Bronchial epithelial cell (primary cell): ENCODE measurements at places on chromosomes 3 and 15. TPM values are rescaled to one million over a fixed set of nuclear protein-coding genes. Genes with fewer than 3 reads are reported as not detected.

VGLL3 gene
- total RNA-seq, result 0.64 and 1.1 TPM in 2 replicates

GRCh38 chr3:65635657-65636056 lies 403.1 kb downstream of the MAGI1 start:
- no peak for DNase-seq

GRCh38 chr15:78943692-78944091 lies 1.2 kb downstream of the CTSH start:
- DNase-seq, result no peak

GRCh38 chr3:50245251-50245745 lies 9.3 kb downstream of the GNAI2 start:
- no peak for DNase-seq

- no peak for DNase-seq
Observed at GRCh38 chr3:76724706-76725105, 315.2 kb upstream of the ROBO2 start.

GRCh38 chr3:115042351-115042750 lies 104.7 kb downstream of the ZBTB20 start:
- no peak for DNase-seq

DNA sequence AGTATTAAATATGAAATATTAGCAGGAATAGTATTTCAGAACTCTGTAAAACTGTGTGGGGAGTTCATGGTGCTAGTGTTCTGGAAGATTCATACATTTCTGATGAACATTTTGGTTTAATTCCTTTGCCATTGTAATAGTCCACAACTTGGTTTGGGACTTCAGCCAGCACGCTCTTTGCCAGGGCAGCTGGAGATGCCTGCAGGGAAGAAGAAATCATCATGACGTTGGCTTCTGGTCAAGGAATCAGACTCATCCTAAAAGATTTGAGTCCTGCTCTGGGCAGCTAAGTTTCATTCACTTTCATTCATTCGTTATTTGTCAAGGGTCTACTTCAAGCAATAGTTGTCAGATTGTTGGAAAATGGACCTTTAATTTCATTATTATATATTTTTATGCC lies 32.4 kb upstream of the MRPL3 start:
- DNase-seq, result peak; percentile 13

GRCh38 chr15:51369451-51369761 lies 28.0 kb downstream of the GLDN start:
- no peak for DNase-seq

SPTBN5 gene
- total RNA-seq, result 0.51 and 0.53 TPM in 2 replicates

- no peak for DNase-seq
Observed at GRCh38 chr3:171453180-171453886, 6.9 kb downstream of the TNIK start.

DNA sequence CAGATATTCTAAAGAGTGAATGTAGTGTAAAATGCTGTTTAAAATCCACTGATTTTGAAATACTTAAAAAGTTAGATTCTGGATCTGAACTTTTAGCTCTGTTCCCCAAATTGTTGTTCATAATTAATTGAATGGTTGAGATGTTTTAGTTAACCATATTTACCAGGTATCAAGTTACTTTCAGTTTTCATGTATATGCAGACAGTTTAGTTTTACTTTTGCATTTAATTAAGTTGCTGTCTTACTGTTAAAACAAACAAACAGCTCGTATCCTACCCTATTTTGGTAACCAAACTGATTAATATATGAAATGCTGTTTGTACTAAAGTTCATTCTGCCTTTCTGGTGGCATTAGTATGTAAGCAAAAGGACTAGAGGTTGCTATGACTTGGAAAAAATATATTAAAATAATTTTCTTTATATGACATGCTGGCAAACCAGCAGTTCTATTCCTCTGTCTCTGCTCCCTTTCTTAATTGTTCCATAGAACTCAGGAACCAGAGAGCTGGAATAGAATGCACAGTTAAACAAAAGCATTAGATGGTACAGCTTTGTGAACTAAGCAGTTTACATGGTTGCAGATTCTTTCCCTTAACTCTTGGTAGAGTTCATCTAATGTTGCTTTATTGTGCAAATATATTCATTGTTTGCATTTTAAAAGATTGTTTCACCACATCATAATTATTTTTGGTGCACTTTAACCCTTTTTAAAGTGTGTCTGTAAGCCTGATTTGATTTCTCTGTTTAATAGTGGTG lies 39.5 kb upstream of the SCAANT1 start:
- DNase-seq, result no peak

DNA sequence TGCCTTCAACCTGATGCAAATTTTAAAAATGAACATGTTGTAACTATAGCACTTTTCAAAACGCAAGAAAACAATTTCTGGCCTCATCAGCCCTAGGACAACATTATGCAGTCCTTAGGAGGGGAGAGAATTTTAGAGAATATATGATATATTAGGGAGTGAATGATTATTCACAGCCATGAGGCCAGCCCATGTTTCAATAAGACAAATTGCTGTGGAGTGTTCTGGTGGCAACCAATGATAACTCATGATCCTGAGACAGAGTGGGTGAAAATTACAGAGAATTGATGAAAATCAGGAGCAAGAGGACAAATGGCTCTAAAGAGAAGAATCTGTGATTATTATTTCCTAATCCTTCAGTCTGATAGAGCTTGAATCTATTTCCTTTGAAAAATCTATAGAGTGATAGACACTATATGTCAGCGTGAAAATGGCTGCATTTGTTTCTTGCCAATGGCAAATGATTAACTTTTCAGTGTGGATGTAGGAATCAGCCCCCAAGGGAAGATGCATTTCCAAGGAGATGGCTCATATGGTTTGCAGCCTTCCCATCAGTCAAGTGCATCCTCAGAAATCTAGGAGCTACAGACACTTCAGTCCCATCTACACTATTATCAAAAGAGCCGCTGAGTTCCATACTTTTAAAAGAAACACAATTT lies 761.0 kb upstream of the ARRDC4 start:
- DNase-seq, result no peak

DNA sequence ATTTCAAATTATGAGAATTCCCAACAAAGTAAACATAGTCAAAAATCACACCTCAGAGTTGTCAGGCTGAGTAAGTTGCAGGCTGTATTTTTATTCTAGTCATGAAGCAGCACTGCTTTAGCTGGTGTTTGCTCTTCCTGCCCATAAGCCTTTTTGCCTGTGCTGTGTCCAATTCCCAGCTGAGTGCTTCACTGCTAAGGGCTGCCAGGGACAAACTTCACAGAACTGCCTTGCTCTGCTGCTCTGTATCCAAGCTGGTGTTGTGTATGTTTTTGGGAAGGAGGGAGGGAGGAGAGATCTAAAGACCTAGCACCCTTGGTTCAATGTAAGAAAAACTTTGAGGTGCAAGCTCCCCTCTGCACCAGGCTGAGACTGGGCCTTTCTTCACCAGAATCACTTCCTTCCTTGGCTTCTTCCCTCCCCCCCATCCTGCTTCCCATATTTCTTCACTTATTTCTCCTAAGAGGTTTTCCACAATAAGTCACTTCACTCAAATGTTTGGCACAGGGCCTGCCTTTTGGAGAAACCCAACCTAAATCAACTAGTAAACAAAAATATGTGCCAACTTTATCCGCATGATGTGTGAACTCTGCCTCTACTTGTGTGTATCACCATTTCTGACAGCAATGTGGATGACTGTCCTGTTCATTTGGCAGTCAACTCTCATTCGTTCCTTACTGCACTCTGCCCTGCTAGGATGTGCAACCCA lies 156.1 kb downstream of the TBL1XR1 start:
- peak; percentile 77 for DNase-seq

DNA sequence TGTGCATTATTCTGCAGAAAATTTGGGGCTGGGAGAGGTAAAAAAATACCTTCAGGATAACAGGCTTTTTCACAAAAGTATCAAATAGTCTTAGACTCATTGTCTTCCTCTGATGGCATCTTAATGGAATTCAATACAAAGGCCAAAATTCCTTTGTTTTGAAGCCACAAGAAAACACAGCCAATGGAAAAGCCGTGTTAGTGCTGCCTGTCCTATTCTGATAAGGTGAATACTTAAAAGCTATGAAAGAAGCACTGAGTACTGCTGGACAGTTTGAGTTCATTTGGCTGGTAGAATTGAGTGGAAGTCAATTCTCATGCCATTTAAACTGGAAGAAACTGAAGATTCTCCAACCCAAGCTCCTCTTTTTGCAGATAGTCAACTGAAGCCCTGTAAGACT lies 395.3 kb upstream of the TPRG1 start:
- DNase-seq, result no peak

CPLX3 gene
- not detected in 2 replicates for total RNA-seq

CILP gene
- under 0.01 TPM in 2 replicates for total RNA-seq

DNA sequence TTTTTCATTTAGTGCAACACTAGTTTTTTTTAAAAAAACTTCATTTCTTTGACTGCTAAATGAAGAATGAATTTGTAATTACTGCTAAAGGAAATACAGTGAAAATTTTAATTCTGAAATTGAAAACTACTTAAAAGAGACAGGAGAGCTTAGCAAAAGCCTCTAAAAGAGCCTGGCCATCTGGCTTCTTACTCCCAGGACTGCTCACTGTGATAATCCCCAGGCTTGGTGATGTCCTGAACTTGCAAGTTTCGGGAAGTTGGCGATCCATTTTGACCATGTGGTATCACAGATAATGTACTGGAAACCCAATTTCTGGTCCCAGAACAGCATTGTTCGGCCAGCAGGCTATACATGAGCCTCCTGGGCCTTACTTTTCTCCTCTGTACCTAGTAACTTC lies 292.1 kb downstream of the FGF12 start:
- no peak for DNase-seq

DNA sequence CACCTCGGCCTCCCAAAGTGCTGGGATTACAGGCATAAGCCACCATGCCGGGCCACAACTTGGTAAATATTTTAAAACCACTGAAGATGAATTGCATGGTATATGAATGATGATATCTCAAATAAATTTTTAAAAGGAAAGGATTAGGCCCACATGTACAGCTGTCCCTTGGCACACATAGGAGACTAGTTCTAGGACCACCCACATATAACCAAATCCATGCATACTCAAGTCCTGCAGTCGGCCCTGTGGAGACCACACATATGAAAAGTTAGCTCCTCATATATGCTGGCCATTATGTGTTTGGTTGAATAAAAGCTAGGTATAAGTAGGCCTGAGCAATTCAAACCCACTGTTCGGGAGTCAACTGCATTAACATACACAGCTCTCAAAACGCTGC lies 10.6 kb downstream of the CLPX start:
- no peak for DNase-seq

DNA sequence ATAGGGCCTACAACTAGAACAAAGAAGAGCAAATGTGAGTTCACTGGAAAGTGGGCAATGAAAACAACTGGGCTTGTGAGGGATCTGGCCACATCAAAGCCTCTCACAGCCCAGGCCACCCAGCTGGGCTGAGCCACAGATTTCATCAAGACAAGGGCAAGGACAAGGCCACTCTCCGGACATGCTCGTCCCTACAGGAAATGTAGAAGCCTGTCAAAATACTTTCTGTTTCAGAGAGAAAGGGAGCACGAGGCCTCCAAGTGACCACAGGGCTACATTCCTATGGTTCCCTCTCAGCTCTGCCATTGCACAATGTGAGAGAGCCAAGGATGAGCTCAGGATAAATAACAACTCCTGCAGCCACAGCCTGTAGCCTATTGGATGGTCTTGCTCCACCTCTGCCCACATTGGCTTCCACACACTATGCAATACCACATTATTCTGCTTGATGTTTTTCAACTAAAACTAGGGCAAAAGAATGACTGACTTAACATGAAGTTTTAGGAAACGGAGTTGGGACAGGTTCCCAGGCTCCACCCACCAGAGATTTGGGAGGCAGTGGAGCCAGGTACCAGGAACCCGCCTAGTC lies 12.1 kb downstream of the TBC1D2B start:
- DNase-seq, result peak; percentile 79

DNA sequence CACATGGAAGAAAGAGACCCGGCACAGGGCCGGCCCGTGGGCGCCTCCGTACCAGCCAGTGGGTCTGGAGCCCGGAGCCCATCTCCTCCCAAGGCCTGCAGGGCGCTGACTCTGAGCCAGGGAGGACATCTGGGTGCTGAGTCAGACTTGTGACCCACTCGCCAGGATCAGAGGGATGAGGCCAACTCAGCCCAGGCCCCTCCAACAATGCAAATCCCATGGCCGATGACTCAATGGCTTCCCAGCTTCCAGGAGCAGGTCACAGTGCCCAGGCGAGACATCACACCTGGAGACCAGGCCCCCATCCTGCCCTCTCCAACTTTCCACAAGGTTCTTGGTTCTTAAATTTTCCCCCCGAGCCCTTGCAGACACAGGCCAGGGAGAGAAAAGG lies 95.1 kb downstream of the LRIG1 start:
- peak; percentile 13 for DNase-seq

DOCK3 gene
- total RNA-seq, result under 0.01 and 0.26 TPM in 2 replicates

PRRT3 gene
- total RNA-seq, result 0.26 and 0.38 TPM in 2 replicates

DNA sequence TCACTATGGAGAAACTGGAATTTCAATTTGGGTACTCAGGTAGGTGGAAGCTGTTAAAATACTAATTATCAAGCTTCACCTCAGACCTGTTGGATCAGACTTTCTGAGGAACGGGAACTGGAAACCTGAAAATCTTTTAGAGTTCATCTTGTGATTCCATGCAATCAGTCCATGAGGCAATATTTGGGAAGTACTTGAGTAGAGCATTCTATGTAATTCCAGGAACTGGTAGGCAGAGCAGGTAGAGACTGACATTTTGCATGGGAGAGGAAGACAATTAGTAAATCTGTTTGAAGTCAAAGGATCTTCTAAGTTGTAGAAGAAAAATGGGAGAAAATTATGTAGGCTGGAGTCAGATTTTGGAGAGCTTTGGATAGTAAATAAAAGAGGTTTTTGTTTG lies 43.1 kb downstream of the FGF7 start:
- DNase-seq, result no peak

GRCh38 chr3:19898721-19899120 lies 35.3 kb downstream of the EFHB start:
- no peak for DNase-seq

GRCh38 chr3:69511361-69511760 lies 125.5 kb upstream of the FRMD4B start:
- no peak for DNase-seq

BCL2A1 gene
- total RNA-seq, result 0.26 and 0.38 TPM in 2 replicates

- DNase-seq, result no peak
Observed at GRCh38 chr15:61084472-61084871, 144.6 kb downstream of the RORA start.

DNA sequence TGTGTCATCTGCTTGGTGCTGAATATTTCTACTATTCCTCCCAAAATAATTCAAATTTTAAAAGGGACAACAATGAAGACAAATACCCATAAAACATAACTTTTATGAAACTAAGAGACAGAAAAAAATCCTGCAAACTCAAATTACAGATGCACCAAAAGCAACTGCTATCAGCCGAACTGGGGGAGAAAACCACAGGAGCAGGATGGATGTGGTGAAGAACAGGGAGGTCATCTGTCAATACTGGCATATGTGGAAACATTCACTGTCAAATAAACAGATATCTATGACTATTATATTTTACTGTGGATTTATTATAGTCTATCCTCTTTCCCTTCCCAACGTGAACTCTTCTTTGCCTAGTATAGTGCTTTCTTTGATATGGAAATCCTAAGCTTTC lies 53.3 kb upstream of the CPOX start:
- no peak for DNase-seq

- DNase-seq, result no peak
Observed at GRCh38 chr15:30878515-30878914, 25.2 kb upstream of the FAN1 start.

EFCC1 gene
- under 0.01 TPM in 1 of 2 replicates, not detected in the other for total RNA-seq

GRCh38 chr15:62475591-62475990 lies 310.5 kb upstream of the C2CD4B start:
- DNase-seq, result no peak

- DNase-seq, result no peak
Observed at GRCh38 chr15:90054618-90055097, 47.6 kb downstream of the IDH2 start.

NOX5 gene
- total RNA-seq, result under 0.01 TPM in 1 of 2 replicates, not detected in the other

GRCh38 chr3:108664266-108664665 lies 74.7 kb downstream of the DZIP3 start:
- DNase-seq, result no peak

CPNE9 gene
- not detected in 2 replicates for total RNA-seq

CFAP100 gene
- not detected in 2 replicates for total RNA-seq
